ENCODE measurements at places on chromosomes 16 and 17.

DNA sequence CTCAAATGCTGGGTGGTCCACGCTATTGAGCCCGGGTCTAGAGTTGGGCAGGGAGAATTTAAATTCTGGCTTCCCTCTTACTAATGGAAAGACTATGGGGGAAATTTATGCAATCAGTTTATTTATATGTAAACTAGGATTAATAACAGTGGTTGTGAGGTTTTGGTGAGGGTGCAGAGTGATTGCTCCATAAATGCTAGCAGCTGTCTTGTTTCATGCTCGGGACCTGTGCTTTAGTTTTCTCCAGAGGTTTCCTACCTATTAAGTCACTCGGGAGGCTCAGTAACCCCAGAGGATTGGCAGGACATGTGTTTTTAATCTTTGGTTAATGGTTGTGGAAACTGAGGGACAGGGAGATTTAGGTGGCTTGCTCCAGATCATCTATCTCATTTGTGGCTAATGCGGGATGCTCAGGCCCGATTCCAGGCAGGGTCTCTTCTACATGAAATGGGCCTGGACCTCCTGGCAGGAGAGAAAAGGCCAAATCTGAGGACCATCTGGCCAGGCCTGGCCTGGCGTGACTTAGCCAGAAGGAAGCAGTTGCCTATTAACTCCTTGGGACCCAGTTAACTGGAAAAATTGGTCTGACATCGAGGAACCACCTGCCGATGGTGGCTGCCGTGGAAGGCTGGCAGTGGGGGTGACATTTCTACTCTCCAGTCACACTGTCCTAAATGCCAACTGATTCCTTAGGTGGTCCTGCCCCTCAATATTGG is 2.1 kb downstream of the PRCD start:
- no peak for DNase-seq

GRCh38 chr16:47713225-47713595 is 252.1 kb downstream of the PHKB start:
- DNase-seq, result no peak

DNA sequence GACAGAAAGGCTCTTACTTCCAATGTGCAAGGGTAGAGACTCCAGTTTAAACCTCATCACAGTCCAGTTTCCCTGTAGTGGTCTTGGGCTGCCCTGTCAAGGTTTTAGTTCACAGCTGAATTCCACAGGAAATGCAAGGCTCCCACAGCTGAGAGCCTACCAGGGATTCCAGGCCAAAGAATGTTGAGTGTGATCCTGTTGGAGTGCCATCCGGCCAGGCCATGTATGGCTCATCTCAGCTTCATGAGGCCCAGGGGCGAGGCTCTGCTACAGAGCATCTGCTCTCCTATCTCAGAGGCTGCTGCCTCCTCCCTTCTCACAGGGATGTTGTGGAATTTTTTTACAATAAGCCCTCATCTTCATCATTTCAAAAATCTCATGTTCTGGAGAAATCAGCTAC is 239.8 kb upstream of the CCL2 start:
- no peak for DNase-seq

DNA sequence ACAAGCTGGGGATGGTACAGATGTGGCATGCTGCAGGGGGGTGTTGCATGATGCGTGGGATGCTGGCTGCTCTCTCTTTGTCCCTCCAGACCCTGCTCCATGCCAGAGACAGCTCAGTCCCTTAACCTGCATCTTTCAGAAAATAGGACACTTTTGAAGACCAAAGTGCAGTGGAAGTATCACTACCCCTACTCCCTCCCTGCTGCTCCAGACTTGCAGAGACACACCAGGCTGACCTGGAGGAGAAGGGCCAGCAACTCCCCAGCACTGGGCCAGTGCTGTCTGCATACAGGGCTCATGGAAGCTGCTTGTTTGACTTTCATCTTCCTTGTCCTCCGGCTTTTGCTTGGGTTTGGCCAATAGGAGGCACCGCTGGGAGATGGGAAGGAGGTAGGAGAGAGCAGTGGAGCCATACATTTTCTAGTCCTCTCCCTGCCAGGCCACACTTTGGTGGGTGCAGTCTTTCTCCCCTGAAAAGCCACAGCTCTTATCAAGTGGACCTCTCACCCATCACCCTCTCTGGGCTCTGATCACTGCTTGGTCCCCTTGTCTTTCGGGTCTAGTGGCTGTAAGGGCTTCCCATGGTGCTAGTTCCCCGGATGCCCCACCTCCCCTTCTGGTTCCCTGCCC is 46.1 kb upstream of the NKD1 start:
- DNase-seq, result no peak
